ENCODE measurements at places on chromosomes 2 and 18.

- no peak for DNase-seq
Measured at GRCh38 chr2:105794926-105795574, 50.3 kb downstream of the NCK2 start.

- DNase-seq = no peak
Measured at GRCh38 chr2:139177041-139177440, 396.9 kb upstream of the NXPH2 start.

DNA sequence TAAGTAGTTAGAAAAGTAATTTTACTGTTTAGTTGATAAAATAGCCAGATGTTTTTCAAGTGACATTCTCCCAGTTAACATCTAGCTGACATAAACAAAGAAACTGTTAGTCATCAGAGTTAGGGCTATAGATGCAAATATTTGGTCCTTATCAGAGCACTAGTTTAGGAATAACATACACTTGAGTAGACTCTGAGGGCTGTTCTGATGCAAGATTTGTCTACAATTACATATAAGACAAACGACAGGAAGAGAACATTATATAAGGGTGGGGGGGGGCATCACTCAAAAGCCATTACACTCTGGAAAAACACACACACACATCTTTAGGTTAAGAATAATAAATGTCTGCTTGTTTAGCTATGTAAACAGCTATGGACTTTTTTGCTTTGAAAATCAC lies 554.4 kb upstream of the LRRTM1 start:
- no peak for DNase-seq

- DNase-seq = no peak
Measured at GRCh38 chr18:6982398-6982797, 135.2 kb downstream of the LAMA1 start.

DNA sequence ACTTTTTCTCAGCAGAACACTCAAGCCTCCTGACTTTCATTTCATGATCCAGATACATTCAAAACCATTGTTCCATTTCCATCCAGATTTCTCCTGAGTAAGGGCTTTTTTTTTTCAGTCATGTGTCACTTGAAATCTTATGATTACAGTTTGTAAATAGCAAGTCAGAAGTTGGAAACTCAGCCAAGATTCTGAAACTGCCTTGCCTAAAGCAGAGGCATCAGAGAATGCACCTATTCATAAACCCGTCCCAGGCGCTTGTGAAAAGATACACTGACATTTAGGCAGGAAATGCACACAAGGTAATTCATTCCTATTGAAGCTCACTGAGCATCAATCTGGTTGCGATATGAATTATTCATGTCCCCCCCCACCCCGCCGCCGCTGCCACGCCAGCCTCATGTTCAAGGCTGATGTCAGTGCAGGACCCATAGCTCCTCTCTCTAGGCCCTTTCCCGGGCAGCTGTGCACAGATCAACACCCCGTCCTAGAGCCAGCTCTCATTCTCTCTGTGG lies 30.4 kb upstream of the MGAT4A start:
- no peak for DNase-seq

- no peak for DNase-seq
Measured at GRCh38 chr2:71534826-71535225, 81.5 kb downstream of the DYSF start.

GRCh38 chr18:51168026-51168742 lies 29.3 kb downstream of the MEX3C start:
- peak; percentile 78 for DNase-seq

DNA sequence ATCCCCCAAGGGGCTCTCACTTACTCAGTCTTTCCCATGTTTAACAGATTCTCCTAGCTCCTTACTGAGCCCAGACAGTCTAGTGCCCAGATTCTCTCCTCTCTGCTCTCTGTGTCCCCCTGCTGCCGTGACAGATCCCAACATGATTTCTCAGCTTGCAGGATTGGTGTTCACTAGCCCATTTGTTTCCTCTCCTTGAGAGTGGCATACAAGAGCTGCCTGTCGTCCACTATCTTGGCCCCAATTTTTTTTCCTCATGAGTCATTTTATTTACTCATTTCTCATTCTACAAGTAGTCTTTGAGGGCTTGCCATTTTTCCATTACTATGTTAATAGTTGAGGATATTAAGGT lies 199.9 kb upstream of the FN1 start:
- DNase-seq = no peak

- DNase-seq = no peak
Measured at GRCh38 chr18:30121397-30121796, 921.1 kb downstream of the DSC3 start.

GRCh38 chr2:135975702-135976101 lies 9.7 kb downstream of the DARS1 start:
- no peak for DNase-seq

- no peak for DNase-seq
Measured at GRCh38 chr2:132620115-132620514, 49.9 kb downstream of the LYPD1 start.

DNA sequence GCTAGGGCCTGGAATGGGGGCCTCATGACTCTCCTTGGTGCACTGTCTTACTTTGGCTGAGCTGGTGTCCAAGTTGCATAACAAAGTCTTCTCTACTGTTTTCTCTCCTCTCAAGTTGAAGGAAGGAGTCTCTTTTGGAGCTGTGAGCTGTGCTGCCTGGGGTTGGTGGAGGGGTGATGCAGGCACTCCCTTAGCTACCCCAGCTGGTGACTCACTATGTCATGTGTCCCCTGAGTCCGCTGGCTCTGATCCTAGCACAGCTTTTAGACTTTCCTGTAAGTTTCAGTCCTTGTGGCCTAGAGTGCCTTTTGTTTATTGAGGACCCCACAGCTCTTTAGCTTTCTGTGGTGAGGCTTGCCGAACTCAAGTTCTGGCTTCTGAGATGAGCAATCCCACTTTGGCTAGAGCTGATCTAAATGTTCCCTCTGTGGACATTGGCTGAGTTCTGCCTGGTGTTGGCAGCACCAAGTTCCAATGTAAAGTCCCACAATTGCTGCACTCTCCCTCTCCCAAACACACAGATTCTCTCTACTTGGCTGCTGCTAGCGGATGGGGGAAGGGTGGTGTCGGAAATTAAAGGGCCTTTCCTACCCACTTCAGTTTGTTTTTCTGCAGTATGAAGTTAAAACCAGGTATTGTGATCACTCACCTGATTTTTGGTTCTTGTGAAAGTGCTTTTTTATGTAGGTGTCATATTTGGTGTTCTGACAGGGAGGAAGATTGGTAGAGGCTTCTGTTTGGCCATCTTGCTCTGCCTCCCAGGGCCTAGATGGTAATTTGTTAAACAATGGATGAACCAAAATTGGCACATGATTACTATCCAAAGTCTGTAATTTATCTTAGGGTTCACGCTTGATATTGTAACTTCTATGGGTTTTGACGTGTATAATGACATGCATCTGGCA lies 83.2 kb downstream of the COMMD1 start:
- no peak for DNase-seq

DNA sequence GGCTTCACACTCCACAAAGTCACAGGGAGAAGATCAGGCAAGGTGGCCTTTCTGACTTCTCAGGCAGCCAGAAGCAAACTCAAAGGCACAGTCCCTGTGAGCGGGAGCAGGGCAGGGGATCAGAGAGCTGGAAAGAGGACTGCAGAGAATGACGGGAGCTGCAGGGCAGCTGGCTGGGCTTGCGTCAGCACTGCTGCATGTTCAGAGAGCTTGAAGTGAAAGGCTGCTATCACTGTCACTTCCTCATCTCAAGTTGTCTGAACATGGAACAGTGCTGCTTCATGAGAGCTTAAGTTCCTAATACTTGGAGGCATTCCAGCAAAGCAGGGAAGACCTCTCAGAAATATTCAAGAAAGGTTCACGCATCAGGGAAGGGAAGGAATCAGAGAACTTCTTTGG lies 20.4 kb downstream of the TGFBRAP1 start:
- DNase-seq = no peak

DNA sequence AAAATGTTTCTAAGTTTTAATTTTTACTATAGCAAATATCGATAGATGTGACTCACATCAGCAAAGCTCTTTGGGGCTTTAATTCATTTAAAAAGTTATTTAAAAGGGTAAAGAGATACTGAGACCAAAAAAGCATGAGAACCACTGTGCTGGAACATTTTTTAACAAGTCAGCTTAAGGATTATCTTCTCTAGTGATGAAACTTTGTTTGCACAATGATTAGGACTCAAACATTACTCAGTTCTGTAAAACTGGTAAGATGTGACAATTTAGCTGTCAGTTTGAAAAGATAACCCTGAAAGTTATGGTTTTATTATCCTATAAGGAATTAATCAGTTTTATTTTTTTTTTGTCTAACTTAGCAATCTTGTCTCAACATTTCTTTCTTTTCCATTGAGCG lies 301.4 kb downstream of the TSN start:
- DNase-seq = no peak

Measured in neural progenitor cell (in vitro differentiated cells).